Hematopoietic multipotent progenitor cell treated with erythropoietin and hydrocortisone succinate and interleukin-3 and kit ligand, for 15 days (in vitro differentiated cells): ENCODE measurements at places on chromosomes 7 and 10.

DNA sequence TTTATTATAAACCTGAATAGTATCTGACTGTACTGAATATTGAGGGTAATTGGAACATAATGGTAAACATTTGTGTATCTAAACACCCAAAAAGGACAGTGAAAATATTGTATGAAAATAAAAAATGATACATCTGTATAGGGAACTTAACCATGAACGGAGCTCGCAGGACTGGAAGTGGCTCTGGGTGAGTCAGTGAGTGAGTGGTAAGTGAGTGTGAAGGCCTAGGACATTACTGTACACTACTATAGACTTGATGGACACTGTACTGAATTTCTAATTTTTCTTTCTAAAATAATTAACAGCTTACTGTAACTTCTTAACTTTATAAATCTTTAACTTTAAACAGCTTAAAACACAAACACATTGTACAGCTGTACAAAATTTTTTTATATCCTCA is 454.5 kb upstream of the FZD8 start:
- no peak for DNase-seq

GRCh38 chr7:109354000-109354399 is 784.3 kb downstream of the DNAJB9 start:
- DNase-seq = no peak

DNA sequence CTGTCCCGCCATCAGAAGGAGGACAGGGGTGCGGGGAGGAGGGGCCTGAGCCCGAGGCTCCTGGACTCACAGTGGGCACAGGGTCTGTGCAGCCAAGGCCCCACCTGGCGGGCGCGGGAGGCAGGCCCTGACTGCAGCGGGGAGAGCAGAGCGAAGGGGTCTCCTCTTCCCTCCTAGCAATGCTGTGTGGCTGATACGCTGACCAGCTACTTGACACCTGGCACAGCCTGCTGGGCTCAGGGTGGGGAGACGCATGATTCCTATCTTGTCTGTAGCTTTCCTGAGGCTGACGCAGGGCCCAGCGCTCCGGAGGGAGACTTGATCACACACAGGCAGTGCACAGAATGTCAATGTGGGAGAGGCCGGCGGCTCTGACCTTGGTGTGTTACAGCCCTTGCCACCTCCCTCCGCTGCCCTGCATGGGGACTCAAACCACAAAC is 174.9 kb downstream of the ELFN1 start:
- no peak for DNase-seq

GRCh38 chr10:30059209-30060107 is at the start of gene JCAD:
JCAD (minus strand) TSS chr10:30059586; CDS start chr10:30047812, 11,774 bp downstream.
- no peak for DNase-seq

DNA sequence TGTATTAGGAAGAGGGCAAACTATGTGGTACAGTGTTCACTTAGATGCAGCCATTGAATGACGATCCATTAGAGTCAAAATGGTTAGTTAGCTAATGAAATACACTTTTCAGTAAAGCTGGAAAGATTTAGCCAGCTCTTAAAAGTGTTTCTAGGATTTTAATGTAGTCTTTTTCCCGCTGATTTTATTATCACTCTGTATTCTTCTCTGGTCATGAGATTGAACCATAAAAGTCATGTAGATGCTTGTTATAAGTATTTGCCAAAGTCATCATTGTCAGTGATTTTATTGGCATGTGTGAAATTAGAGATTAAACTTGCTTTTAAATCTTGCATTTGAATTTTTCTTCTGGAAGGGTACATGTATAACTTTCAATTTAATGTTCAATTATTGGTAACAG is 93.8 kb downstream of the ADK start:
- no peak for DNase-seq

DNA sequence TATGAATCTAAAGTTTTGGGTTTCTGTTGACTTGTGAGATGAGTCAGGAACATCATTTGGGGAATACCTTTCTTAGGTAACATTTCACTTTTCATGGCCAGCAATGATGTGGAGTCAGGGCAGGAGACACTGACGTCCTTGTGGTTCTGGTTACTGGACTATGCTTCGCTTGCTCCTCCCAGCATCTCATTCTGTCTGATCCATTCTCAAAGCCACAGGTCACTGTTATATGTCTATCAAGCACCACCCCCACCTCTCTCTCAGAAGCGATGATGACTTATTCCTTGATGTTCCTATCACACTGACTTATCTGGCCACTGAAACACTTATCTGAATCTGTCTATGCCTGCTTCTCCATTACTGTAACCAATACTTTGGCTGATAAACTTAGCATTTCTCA is 51.6 kb downstream of the TES start:
- DNase-seq = no peak

GRCh38 chr10:110405380-110405779 is 92.3 kb upstream of the DUSP5 start:
- DNase-seq = no peak

DNA sequence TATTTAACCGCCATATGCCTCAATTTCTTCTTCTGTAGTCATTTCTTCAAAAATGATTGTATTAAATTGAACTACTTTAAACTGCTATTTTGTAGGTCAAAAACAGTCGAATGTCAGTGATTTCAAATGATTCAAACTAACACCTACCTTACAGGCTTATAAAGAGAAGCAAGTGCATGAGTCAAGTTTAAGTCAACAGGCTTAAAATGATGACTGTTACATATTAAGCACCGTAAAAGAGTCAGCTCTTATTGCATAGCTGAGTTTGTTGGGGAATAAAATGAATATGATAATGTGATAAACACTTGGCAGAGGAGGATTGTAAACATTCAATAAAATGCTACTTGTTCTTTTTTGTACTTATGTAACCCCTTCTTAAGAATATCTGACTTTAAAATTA is 90.1 kb upstream of the ANKRD1 start:
- DNase-seq = no peak

GRCh38 chr10:123864923-123865322 is 26.7 kb downstream of the CPXM2 start:
- DNase-seq = no peak

DNA sequence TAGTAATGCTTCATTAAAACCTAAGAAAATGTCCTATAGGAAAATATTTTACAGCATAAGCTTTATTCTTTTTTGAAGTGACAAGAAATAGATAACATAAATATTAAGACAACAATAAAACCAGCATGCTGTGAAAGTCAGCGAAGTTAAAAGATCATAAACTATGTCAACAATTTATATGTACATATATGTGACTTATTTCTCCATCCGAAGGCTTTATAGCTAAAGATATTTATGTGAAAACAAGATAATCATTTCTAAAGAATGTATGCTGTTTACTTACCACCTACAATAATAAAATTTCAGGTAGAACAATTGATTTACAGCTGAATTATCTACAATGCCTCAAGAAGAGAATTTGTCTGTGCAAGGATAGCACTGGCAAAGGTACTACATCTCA is 283.4 kb downstream of the CRPPA start:
- no peak for DNase-seq

DNA sequence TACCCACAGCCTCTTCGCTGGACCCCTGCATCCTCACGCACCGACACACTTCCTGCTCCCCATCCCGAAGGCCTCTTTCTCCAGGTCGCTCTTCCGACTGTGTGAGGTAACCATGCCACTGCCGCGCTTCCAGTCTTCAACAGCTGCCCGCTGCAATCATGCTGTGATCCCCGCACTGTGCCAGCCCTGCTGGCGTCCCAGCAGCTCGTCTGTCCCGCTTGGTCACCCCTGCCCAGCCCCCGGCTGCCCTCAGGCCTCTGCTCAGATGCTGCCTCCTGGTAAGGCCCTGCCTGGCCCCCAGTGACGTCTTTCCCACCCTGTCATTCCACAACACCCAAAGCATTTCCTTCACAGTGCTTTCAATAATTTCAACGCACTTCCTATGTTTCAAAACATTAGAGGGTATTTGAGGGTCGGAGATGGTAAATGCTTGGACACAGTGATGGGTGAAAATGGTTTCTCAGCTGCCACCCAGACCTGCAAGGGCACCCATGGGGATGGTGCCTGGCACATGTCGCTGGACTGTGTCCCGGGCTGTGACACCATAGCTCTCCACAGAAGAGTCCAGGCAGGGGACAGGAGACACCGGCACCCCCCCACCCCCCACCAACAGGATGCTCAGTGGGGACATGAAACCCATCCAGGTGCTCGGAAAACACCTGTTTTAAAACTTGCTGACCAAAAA is 125.2 kb downstream of the MAD1L1 start:
- DNase-seq = no peak

DNA sequence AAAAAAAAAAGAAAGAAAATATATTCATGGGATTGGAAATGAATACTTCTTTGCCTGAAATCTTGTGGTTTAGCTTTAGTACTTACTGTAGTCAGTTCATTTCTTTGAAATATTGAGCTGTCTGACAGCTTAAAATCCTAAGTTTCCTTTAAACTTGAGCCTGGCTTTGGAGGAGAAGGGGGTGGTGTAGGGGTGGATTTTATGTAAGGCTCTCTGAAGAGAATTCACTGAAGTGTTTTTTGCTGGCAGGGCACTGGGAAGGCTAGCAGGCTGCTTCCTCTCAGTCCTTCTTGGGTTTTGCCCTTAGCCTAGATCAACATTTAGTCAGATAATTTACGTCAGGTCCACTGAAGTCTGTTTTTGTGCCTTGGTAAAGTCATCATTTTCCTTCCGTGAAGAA is 516.5 kb downstream of the AUTS2 start:
- DNase-seq = no peak

GRCh38 chr7:105487579-105488571 is 34.2 kb downstream of the PUS7 start:
- no peak for DNase-seq

GRCh38 chr10:46232084-46232483 is 54.7 kb upstream of the ANTXRL start:
- no peak for DNase-seq
